Stomach (tissue), 19 donors: ENCODE measurements at places on chromosomes 6 and 20.

- H3K4me1 ChIP-seq: no peaks in the 10 kb centered on the region
- H3K36me3 ChIP-seq: no peaks in the 10 kb centered on the region
- no peak overlapping the region for H3K4me3 ChIP-seq
- peaks cover 3% of the 10 kb centered on the region for H3K27me3 ChIP-seq
Measured at GRCh38 chr6:70299456-70299855, 3.4 kb downstream of the COL9A1 start.

GRCh38 chr6:1346558-1347091 is 34.7 kb downstream of the FOXQ1 start:
- H3K4me1 ChIP-seq: no peaks in the 10 kb centered on the region
- no peak overlapping the region for H3K4me3 ChIP-seq
- peaks cover 11% of the 10 kb centered on the region for H3K27me3 ChIP-seq
- H3K36me3 ChIP-seq: no peaks in the 10 kb centered on the region
- no peak for DNase-seq

GRCh38 chr6:4809999-4810918 is 34.1 kb downstream of the CDYL start:
- DNase-seq: no peak
- no peak overlapping the region for H3K27ac ChIP-seq
- no peaks in the 10 kb centered on the region for H3K27me3 ChIP-seq
- H3K36me3 ChIP-seq: no peaks in the 10 kb centered on the region
- H3K4me1 ChIP-seq: peaks cover 58% of the 10 kb centered on the region

GRCh38 chr6:1759870-1760269 is 150.2 kb downstream of the FOXC1 start:
- no peak overlapping the region for H3K4me3 ChIP-seq
- DNase-seq: no peak
- H3K27ac ChIP-seq: no peak overlapping the region

DNA sequence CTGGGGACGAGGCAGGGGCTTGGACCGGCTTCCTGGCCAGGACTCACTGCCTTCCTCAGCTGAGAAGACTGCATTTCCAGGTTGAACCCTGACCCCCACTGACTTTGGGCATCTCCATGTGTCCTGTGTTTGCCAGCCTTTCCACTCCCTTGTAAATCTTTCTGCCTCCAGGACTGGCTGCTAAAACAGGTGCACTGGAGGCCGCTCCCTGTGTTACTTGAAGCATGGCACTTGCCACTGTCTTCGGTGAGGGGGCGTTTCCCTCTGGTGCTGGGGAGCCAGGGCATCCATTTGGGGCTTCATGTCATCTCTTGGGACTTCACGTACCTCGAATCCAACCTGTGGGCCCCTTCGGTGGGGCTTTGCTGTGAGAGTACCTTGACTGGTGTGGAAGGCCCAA is 6.7 kb upstream of the RBM38 start:
- no peaks in the 10 kb centered on the region for H3K27me3 ChIP-seq
- peaks cover 32% of the 10 kb centered on the region for H3K36me3 ChIP-seq
- H3K4me1 ChIP-seq: peaks cover 17% of the 10 kb centered on the region
- DNase-seq: no peak
- H3K27ac ChIP-seq: no peak overlapping the region
- H3K4me3 ChIP-seq: no peak overlapping the region

DNA sequence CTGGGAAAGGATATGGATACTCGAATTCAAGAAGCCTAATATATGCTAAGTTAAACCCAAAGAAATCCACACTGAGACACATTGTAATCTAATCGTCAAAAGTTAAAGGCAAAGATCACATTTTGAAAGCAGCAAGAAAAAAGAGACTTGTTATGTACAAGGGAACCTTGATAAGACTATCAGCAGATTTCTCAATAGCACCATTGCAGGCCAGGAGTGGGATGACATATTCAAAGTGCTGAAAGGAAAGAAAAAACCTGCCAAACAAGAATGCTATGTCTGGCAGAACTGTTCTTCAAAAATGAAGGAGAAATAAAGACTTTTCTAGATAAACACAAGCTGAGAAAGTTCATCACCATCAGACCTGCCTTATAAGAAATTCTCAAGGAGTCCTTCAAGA is 75.2 kb downstream of the COL21A1 start:
- H3K36me3 ChIP-seq: no peaks in the 10 kb centered on the region
- no peaks in the 10 kb centered on the region for H3K27me3 ChIP-seq
- DNase-seq: no peak
- no peaks in the 10 kb centered on the region for H3K4me1 ChIP-seq
- no peak overlapping the region for H3K4me3 ChIP-seq

DNA sequence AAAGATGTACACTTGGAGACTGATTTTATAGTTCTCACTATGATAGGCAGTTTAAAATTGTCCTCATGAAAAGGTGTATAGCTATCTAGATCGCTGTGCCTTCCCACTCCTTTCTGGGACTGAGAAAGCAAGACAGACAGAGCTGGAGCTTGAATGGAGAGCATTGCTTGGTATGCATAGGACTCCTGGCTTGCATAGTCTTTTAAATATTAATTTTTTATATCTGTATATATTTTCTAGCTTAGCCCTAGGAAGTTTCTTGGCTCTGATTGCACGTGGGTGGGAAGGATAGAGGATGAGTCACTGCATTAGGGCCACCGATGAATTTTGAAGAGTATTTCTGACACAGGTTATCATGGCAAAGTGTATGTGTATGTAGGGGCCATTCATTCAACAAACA is 150.0 kb upstream of the SPACA1 start:
- no peak for DNase-seq
- H3K27me3 ChIP-seq: no peaks in the 10 kb centered on the region
- H3K4me1 ChIP-seq: no peaks in the 10 kb centered on the region
- H3K36me3 ChIP-seq: no peaks in the 10 kb centered on the region

DNA sequence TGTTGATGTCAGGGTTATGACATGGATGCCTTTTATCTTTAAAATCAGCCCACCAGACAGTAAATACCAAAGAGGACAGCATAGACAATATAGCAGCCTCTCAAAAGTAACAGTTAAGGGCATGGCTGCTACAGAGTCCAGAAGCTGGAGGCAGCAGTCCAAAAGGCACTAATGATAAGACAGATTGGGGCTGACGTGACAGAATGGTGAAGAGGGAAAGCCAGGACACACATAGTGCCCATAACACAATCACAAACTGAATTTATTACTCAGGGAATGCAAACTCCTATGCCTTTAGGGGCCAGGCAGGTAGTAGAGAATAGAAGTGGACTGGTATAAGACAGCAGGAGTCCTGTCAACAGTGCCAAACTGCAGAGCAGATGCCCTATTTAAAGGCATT is 40.7 kb downstream of the TP53INP2 start:
- H3K27ac ChIP-seq: no peak overlapping the region
- no peaks in the 10 kb centered on the region for H3K4me1 ChIP-seq
- peaks cover 100% of the 10 kb centered on the region for H3K36me3 ChIP-seq
- H3K27me3 ChIP-seq: no peaks in the 10 kb centered on the region
- no peak overlapping the region for H3K4me3 ChIP-seq

DNA sequence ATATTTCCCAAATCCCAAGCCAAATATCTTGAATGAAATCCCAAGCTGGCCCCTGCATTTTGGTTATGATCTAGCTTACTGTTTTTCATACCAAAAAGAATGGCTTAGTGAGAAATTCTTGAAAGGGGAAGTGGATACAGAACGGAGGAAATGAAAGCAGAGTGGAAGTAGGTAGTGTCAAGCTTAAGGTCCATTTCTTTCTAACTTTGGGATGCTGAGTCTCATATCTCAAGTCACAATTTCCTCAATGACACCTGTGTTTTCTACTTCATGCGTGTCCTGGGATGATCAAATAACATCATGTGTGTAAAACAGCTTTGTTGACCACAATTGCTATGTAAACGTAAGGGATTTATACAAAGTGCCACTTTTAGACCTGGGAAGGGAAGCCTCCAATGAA is 238.8 kb upstream of the SLC35B3 start:
- H3K4me1 ChIP-seq: no peaks in the 10 kb centered on the region
- H3K4me3 ChIP-seq: no peak overlapping the region
- H3K36me3 ChIP-seq: no peaks in the 10 kb centered on the region

GRCh38 chr6:6701864-6702263 is 113.3 kb downstream of the LY86 start:
- no peak overlapping the region for H3K27ac ChIP-seq
- no peak overlapping the region for H3K4me3 ChIP-seq

GRCh38 chr20:50731930-50732690 is 730 bp downstream of the PARD6B start:
- no peak for DNase-seq
- H3K4me3 ChIP-seq: peak overlapping the region; percentile 73
- peak overlapping the region; percentile 95 for H3K27ac ChIP-seq
- H3K27me3 ChIP-seq: no peaks in the 10 kb centered on the region

- no peaks in the 10 kb centered on the region for H3K27me3 ChIP-seq
- peak; percentile 57 for DNase-seq
- no peak overlapping the region for H3K4me3 ChIP-seq
- H3K27ac ChIP-seq: no peak overlapping the region
- no peaks in the 10 kb centered on the region for H3K4me1 ChIP-seq
Measured at GRCh38 chr20:52379723-52380336, 188.3 kb upstream of the ZFP64 start.

GRCh38 chr20:40955326-40955725 is 73.3 kb upstream of the TOP1 start:
- no peak overlapping the region for H3K4me3 ChIP-seq

DNA sequence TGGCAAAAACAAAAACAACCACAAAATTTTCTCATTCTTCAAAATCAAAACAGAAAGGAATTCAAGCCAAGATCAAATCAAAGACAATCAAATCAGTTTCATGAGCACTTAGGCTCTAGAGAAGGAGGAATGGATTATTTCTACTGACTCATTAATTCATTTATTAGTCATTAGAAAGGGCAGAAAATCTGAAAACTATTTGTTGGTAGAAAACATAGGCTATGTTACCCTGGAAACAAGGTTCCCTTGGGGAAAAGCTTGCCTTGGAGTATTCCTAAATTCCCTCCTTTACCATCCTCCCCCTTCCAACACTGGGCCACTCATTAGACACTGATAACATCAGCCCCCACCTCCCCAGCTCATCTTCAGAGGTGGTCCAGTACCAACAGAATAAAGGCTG is 17.5 kb downstream of the KIF16B start:
- DNase-seq: no peak
- H3K4me3 ChIP-seq: no peak overlapping the region
- no peaks in the 10 kb centered on the region for H3K4me1 ChIP-seq
- no peaks in the 10 kb centered on the region for H3K36me3 ChIP-seq

GRCh38 chr6:165163519-165163918 is 145.9 kb downstream of the C6orf118 start:
- H3K4me3 ChIP-seq: no peak overlapping the region
- H3K36me3 ChIP-seq: no peaks in the 10 kb centered on the region
- DNase-seq: no peak
- no peak overlapping the region for H3K27ac ChIP-seq
- H3K4me1 ChIP-seq: no peaks in the 10 kb centered on the region
- no peaks in the 10 kb centered on the region for H3K27me3 ChIP-seq

GRCh38 chr6:75691012-75691411 is 58.0 kb upstream of the MYO6 start:
- H3K27ac ChIP-seq: no peak overlapping the region
- H3K36me3 ChIP-seq: peaks cover 78% of the 10 kb centered on the region
- DNase-seq: no peak
- no peak overlapping the region for H3K4me3 ChIP-seq
- H3K27me3 ChIP-seq: no peaks in the 10 kb centered on the region

- H3K4me1 ChIP-seq: no peaks in the 10 kb centered on the region
- H3K27me3 ChIP-seq: no peaks in the 10 kb centered on the region
- H3K36me3 ChIP-seq: no peaks in the 10 kb centered on the region
- no peak for DNase-seq
- no peak overlapping the region for H3K4me3 ChIP-seq
Measured at GRCh38 chr20:50613438-50614169, 77.7 kb downstream of the RIPOR3 start.

DNA sequence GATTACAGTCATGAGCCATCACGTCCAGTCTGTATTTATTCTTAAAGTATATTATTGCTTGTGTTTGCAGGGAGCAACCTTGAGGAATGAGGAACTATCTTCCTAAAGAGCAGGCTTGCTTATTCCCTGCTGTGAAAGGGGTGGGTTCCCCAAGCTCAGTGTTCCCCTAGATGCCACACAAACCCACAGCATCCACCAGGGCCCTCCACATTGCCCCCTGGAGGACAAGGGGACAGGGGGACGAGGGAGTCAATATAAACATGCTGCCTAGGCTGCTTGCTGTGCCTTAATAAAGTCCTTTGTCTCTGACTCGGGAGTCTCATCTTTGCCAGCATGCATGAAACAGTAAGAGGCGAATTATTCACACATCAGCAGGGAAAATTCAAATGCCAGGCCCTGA is 8.0 kb upstream of the IDH3B start:
- no peaks in the 10 kb centered on the region for H3K36me3 ChIP-seq
- H3K4me1 ChIP-seq: no peaks in the 10 kb centered on the region
- H3K4me3 ChIP-seq: no peak overlapping the region
- H3K27ac ChIP-seq: no peak overlapping the region
- no peak for DNase-seq

- no peak overlapping the region for H3K4me3 ChIP-seq
- H3K27ac ChIP-seq: peak overlapping the region; percentile 29
- no peaks in the 10 kb centered on the region for H3K27me3 ChIP-seq
- H3K36me3 ChIP-seq: no peaks in the 10 kb centered on the region
Measured at GRCh38 chr6:151320140-151320539, 71.2 kb downstream of the ZBTB2 start.

DNA sequence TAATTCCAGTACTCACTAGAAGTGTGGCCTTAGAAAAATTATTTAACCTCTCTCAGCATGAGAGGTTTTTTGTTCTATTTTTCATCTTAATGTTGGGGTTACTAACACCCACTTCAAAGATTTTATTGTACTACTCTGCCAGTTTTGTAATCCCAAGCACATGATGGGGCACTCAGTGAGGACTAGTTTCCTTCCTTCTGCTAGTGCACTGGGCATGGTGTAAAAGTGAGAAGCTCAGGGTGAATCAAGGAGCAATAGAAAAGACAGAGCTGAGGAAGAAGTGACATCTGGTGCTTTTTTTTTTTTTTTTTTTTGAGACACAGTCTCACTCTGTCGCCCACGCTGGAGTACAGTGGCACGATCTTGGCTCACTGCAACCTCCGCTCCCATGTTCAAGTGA is 439.4 kb upstream of the ARID1B start:
- no peak overlapping the region for H3K4me3 ChIP-seq
- no peak overlapping the region for H3K27ac ChIP-seq
- H3K27me3 ChIP-seq: no peaks in the 10 kb centered on the region
- H3K36me3 ChIP-seq: no peaks in the 10 kb centered on the region
- no peaks in the 10 kb centered on the region for H3K4me1 ChIP-seq
- DNase-seq: no peak

- H3K4me3 ChIP-seq: no peak overlapping the region
- no peaks in the 10 kb centered on the region for H3K27me3 ChIP-seq
- peaks cover 34% of the 10 kb centered on the region for H3K4me1 ChIP-seq
- no peak for DNase-seq
- H3K36me3 ChIP-seq: no peaks in the 10 kb centered on the region
- no peak overlapping the region for H3K27ac ChIP-seq
Measured at GRCh38 chr6:130932921-130933320, 105.7 kb downstream of the SMLR1 start.

GRCh38 chr6:130858498-130859160 is 31.4 kb downstream of the SMLR1 start:
- DNase-seq: no peak
- no peaks in the 10 kb centered on the region for H3K27me3 ChIP-seq
- no peak overlapping the region for H3K27ac ChIP-seq
- H3K4me1 ChIP-seq: no peaks in the 10 kb centered on the region
- peaks cover 30% of the 10 kb centered on the region for H3K36me3 ChIP-seq
